ENCODE measurements at places on chromosomes 3 and 15.

DNA sequence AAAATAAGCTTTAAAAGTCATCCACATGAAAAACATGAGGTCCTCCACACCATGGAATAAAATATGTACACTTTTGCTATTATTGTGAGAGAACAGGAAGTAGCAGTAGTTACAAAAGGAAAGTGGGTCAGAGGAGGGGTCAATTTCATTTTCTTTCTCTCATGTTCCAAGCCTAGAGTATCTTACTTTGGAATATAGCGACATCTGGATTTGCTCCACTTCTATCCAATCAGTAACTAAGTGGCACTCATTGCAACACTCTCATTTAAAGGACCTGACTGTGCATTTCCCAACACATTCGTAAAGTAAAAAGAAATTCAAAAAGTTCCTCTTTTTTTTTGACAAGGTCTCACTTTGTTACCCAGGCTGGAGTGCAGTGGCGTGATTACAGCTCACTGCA, 637.3 kb downstream of the TUSC7 start:
- no peak for DNase-seq

GRCh38 chr3:134232951-134233350, 17.7 kb downstream of the RYK start:
- no peak for DNase-seq

- peak; percentile 31 for DNase-seq
These were observed 272.6 kb downstream of the SUCLG2 start for GRCh38 chr3:67381667-67382272.

DNA sequence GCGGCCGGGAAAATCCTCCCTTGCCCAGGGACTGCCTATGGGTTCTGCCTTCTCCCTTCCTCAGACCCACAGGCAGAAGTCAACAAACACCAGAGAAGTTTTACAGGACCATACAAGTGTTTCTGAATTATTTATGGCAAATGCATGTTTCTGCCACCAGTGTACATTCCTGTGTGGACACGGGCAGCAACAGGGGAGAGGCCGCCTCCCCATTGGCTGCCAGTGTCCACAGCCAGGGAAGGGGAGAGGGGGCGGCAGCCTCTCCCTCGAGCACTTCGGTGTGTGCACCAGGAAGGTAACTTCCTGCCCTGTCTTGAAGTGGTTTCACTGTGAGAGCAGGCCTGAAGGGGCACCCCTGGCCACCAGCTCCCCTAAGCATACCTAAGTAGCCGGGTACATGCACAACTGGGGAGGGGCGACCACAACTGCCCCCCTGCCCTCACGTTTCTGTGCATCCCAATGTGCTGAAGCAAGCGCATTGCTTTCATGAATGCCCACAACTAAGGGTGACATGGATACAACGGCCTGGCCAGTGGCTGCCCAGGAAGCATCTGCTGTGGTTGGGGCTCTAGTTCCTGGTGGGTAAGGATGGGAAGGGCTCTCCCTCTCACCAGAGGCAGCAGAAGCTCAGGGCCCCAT, 14.8 kb upstream of the SHISA5 start:
- DNase-seq, result no peak

DNA sequence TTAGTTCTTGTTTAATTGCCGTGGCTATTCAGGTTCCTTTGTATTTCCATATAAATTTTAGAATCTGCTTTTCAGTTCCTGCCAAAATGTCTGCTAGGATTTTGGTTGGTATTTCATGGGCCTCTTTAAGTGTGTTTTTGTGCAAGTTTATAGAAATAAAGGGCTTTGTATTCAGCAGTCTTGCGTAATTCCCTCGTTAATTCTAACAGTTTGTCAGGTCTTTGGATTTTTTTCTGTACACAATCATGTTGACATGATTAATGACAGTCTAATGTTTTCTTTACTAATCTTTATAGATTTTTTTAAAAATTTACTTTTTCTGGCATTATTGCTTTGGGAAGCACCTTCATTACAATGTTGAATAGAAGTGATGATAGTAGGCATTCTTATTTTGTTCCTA, 120.9 kb downstream of the NEK11 start:
- DNase-seq, result no peak

GRCh38 chr3:13647298-13648059, 98.6 kb downstream of the FBLN2 start:
- peak; percentile 18 for DNase-seq

DNA sequence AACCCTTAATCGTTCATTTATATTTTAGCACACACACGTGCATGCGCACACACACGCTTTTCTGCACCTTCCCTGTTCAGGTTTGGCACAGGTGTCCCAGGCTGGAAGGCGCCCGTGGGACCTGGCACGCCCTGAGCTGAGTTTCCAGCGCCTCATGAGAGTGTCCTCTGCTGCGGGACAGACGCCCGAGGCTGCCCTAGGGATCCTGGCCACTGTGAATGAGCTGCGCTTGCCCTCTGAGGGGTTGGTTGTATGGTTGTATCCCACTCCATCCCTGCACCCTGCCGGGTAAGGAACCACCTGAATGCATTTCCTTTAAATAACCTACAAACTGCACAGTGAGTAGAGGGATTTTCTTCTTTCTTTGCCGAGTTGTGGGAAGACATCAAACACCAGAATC, 12.2 kb upstream of the MEX3B start:
- no peak for DNase-seq

GRCh38 chr3:46375814-46376213, 5.1 kb downstream of the CCR5 start:
- DNase-seq, result no peak

GRCh38 chr15:59017449-59017848, 30.0 kb downstream of the RNF111 start:
- DNase-seq, result no peak

Data from CD4-positive, alpha-beta T cell treated with Interleukin-12 subunit alpha and Interleukin-12 subunit beta, for 1 hour (primary cell).